ENCODE measurements at places on chromosomes 7 and 10. TPM values are rescaled to one million over a fixed set of nuclear protein-coding genes. Genes with fewer than 3 reads are reported as not detected.
A peak's percentile ranks its signal among the peaks of the same experiment; 100 is the strongest.

The PARD3 gene
- total RNA-seq, result 22.9 TPM

The TCERG1L gene
- total RNA-seq, result 2.2 TPM

The AVPI1 gene
- total RNA-seq, result 4.5 TPM

The ANKRD2 gene
- total RNA-seq, result not detected

DNA sequence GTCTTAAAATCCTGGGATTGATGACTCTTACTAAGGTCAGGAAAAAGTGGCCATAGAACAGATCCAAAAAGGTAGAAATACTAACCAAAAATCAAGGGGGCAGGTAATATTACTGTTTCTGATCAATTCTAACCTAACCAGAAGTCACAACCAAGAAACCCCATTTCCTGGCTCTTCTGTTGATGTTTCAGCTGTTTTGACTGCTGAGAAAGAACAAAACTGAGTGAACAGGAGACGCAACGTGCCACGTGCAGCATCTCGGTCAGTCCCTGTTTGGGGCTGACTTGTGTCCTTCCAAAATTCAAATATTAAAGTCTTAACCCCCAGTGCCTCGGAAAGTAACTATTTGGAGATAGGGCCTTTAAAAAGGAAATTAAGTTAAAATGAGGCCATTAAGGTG, 56.8 kb downstream of the JAZF1 start:
- no peak for DNase-seq

- peak; percentile 88 for DNase-seq
These were observed 122.4 kb downstream of the CLEC2L start for GRCh38 chr7:139645572-139646523.

GRCh38 chr7:27478084-27478483, 184.6 kb downstream of the HIBADH start:
- no peak for DNase-seq

- no peak for DNase-seq
These were observed 95.5 kb downstream of the FAM204A start for GRCh38 chr10:118246332-118247295.

DNA sequence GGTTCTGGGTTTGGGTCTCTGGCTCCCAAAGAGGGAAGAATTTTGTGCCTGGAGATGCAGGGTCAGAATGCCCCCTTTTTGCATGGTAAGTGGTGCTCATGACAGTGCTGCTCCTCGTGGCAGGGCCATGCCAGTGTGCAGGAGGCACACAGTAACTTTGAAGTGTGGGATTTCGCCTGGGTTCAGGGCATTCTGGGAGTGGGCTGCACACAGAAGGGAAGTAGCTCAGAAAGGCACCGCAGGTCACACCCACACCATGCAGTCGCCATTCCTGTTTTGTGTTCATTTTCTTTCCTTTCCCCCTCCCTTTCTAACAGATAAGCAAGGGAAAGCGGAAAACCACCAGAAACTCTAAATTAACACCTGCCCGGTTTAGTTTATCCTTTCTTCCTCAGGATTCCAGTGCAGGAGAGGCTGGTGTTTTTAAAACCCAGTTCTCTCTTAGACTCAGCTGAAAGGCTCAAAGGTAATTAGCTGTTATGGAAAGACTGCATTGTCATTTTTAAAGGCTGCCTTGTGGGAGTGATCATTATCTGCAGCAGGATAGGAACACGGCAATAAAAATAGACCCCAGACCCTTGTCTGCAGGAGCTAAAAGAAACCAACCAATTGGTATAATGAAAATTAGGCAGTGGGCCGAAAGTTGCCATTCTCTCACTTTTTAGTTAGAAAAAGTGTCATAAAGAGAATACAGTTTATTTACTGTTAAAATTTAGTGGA, 50.2 kb downstream of the EEPD1 start:
- DNase-seq, result no peak

- no peak for DNase-seq
These were observed 132.8 kb downstream of the CFTR start for GRCh38 chr7:117612637-117613036.

- DNase-seq, result no peak
These were observed 123.7 kb downstream of the MPP7 start for GRCh38 chr10:28179006-28179742.

- no peak for DNase-seq
These were observed 163.8 kb downstream of the LCOR start for GRCh38 chr10:96995851-96996250.

GRCh38 chr10:125451319-125451718, 231.6 kb downstream of the TEX36 start:
- DNase-seq, result no peak
